Osteocyte (in vitro differentiated cells): ENCODE measurements at places on chromosomes 4 and X. TPM values are rescaled to one million over a fixed set of nuclear protein-coding genes. Genes with fewer than 3 reads are reported as not detected.

The MED14 gene
- 52.4 and 53.0 TPM in 2 replicates for total RNA-seq

DNA sequence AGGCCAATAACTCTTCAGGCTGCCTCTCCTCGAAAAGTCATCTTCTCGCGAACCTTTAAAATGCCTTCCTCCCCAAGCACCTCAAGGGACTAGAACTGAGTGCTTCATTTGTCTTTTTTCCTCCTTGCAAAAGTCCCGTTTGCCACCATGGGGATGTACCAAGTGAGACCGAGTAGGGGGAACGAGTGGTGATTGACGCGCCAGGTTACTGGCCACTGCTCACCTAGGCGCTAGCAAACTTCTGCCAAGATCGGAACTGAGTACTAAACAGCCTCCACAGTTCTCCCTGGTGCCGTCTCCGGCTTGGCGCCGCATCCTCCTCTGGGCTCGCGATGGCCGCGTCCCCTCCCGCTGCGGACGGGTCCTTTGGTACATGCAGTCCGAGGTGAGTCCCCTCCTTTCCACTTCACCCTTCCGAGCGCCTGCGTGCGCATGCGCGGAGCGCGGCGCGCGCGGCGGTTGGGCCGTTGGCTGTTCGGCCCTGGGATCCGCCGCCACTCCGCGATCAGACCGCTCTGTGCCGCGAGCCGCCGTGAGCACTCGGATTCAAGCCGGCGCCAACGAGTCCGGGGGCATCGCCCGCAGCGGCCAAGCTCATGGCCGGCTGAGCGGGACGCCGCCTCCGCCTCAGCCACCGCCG lies at the start of gene CDK16:
CDK16 (plus strand) TSS at position 402 of the 640 bp plus-strand sequence. CDS start 4,877 bp downstream, outside the sequence.
- H3K27me3 ChIP-seq, result no peaks in the 10 kb centered on the region
- DNase-seq, result peak; percentile 95
- H3K4me1 ChIP-seq, result peaks cover 42% of the 10 kb centered on the region
- H3K4me3 ChIP-seq, result peak within 1 kb of the TSS; percentile 89
- peak within 1 kb of the TSS; percentile 99 for H3K27ac ChIP-seq
- peaks cover 26% of the 10 kb centered on the region for H3K36me3 ChIP-seq

DNA sequence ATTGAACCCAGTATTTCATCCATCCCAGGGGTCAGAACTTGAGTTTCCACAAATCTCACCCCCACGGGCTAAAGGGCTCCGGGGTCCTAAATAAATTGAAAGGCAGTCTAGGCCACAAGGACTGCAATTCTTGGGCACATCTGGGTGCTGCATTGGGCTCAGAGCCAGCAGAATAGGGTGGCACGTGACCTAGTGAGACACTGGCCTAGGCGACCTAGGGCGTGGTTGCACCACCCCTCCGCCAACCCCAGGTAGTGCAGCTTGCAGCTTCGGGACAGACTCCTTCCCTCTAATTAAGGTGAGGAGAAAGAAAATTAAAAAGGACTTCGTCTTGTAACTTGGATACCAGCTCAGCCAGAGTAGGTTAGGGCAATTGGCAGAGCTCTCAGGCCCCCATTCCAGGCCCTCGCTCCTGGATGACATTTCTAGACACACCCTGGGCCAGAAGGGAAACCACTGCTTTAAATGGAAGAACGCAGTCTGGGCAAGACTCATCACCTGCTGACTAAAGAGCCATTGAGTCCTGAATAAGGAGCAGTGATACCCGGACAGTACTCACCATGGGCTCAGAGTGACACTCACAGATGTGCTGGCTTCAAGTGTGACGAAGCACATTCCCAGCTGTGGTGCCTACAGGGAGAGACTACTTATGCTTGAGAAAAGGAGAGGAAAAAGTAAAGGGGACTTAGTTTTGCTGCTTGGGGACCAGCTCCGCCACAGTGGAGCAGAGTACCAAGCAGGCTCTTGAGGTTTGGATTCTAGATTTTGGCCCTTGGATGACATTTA lies 735.4 kb downstream of the FSTL5 start:
- H3K36me3 ChIP-seq, result no peaks in the 10 kb centered on the region
- H3K27me3 ChIP-seq, result no peaks in the 10 kb centered on the region
- H3K4me1 ChIP-seq, result no peaks in the 10 kb centered on the region
- no peak overlapping the region for H3K4me3 ChIP-seq
- DNase-seq, result no peak

DNA sequence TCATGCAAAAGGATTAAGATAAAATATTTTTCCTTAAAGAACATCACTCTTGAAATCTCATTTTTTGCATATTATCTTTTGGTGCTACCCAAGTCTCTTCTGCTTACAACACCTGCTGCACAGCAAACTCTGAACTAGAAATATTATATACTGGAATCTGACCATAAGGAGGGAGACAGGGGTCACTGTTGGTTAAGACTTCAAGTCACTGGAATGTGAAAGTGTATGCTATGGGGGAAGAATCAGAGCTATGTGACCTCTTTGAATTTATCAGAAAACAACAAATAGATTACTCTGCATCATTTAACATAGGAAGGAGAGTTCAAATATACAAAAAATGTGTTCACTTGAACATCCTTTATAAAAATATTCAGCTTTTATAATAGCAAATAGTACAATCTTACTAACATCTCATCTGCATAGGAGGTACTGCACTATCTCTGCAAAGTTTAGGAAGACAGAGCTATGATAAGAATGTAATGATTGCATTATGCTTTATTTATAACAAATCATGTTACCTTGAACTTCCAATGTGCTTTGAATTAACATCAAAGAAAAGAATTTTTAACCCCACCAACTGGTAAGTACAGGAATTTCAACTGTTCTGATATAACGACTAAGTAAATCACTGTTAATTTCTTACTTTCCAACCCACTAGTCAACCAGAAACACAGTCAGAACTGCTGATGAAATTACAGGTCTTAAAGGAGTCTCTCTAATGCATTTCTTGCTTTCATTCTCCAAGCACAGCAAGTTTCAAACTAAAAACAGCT lies 69.8 kb downstream of the ZNF827 start:
- peaks cover 19% of the 10 kb centered on the region for H3K36me3 ChIP-seq
- H3K4me3 ChIP-seq, result no peak overlapping the region
- H3K27me3 ChIP-seq, result no peaks in the 10 kb centered on the region
- H3K4me1 ChIP-seq, result peaks cover 24% of the 10 kb centered on the region
- H3K27ac ChIP-seq, result no peak overlapping the region

- no peak overlapping the region for H3K4me3 ChIP-seq
- H3K27ac ChIP-seq, result peak overlapping the region; percentile 45
- H3K4me1 ChIP-seq, result peaks cover 64% of the 10 kb centered on the region
- no peaks in the 10 kb centered on the region for H3K27me3 ChIP-seq
- H3K36me3 ChIP-seq, result no peaks in the 10 kb centered on the region
Observed at GRCh38 chr4:119728185-119728584, 99.6 kb upstream of the PDE5A start.

GRCh38 chr4:37757761-37758160 lies 68.7 kb upstream of the PGM2 start:
- no peak for DNase-seq
- peaks cover 7% of the 10 kb centered on the region for H3K27me3 ChIP-seq
- no peaks in the 10 kb centered on the region for H3K36me3 ChIP-seq
- H3K4me1 ChIP-seq, result peaks cover 9% of the 10 kb centered on the region
